ENCODE measurements at places on chromosomes 2 and 18. TPM values are rescaled to one million over a fixed set of nuclear protein-coding genes. Genes with fewer than 3 reads are reported as not detected.

The ACADL gene
- not detected for total RNA-seq

The UGT1A10 gene
- not detected for total RNA-seq

The SATB2 gene
- total RNA-seq, result 9.9 TPM

The ST6GAL2 gene
- total RNA-seq, result not detected

GRCh38 chr2:181465676-181466375, 8.6 kb downstream of the ITGA4 start:
- H3K4me1 ChIP-seq, result peaks cover 23% of the 10 kb centered on the region
- H3K27ac ChIP-seq, result peak overlapping the region; percentile 50
- H3K27me3 ChIP-seq, result no peaks in the 10 kb centered on the region
- no peak overlapping the region for H3K4me3 ChIP-seq
